Cardiac fibroblast (primary cell): ENCODE measurements at places on chromosomes 7 and 10.

DNA sequence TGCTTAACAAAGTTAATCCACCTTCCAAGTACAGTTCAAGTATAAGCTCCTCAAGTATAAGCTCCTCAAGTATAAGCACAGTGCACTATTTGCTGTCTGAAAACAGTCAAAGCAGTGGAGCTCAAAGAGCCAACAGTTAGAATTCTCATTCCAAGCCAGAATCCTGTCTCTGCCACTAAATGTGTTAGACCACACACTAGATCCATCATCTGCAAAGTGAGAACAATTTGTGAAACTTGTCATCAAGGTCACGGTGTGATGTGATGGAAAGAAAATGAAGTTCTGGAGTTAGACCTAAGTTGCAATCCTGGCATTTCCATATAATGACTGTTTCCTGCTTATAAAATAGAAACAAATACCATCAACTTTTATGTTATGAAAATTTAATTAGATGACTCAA, 602.5 kb downstream of the TNS3 start:
- peak; percentile 14 for DNase-seq

DNA sequence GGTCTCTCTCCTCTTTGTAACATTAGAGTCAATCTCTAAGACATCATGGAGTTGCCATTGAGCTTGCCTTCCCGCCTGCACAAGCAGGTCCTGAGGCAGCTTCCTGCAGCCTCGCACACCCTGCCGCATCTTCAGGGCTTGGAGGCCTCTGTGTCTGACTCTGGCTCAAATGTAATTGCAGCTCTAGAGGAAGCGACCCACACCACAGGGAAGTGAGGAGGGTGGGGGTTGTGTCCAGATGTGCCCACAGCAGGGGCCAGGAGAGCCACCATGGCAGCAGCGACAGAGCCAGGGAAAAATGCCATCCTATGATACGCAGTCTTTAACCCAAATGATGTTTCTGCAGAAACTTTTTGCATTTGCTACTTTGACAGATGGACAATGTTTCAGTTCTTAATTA, 216.0 kb upstream of the ZNF32 start:
- DNase-seq, result no peak

- DNase-seq, result no peak
Measured at GRCh38 chr10:131806646-131807317, 94.0 kb upstream of the PPP2R2D start.

DNA sequence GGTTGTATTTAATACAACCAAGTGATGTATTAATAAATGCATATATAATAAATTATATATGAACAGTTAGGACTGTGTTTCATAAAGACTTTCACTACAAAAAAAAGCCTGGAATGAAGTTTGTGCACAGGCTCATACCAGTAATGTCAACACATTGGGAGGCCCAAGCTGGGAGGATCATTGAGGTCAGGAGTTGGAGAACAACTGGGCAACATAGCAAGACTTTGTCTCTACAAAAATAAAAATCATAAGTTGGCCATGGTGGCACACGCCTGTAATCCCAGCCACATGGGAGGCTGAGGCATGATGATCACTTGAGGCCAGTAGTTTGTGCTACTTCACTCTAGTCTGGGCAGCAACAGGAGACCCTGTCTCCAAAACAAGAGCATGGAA, 15.8 kb upstream of the SVIL start:
- DNase-seq, result no peak

GRCh38 chr10:127834791-127835190, 58.0 kb downstream of the CLRN3 start:
- DNase-seq, result no peak

- no peak for DNase-seq
Measured at GRCh38 chr10:6336016-6336415, 133.3 kb downstream of the PFKFB3 start.

- peak; percentile 20 for DNase-seq
Measured at GRCh38 chr10:44982114-44982460, 3.5 kb upstream of the DEPP1 start.

GRCh38 chr7:25382869-25383268, 154.6 kb upstream of the NPVF start:
- DNase-seq, result no peak

DNA sequence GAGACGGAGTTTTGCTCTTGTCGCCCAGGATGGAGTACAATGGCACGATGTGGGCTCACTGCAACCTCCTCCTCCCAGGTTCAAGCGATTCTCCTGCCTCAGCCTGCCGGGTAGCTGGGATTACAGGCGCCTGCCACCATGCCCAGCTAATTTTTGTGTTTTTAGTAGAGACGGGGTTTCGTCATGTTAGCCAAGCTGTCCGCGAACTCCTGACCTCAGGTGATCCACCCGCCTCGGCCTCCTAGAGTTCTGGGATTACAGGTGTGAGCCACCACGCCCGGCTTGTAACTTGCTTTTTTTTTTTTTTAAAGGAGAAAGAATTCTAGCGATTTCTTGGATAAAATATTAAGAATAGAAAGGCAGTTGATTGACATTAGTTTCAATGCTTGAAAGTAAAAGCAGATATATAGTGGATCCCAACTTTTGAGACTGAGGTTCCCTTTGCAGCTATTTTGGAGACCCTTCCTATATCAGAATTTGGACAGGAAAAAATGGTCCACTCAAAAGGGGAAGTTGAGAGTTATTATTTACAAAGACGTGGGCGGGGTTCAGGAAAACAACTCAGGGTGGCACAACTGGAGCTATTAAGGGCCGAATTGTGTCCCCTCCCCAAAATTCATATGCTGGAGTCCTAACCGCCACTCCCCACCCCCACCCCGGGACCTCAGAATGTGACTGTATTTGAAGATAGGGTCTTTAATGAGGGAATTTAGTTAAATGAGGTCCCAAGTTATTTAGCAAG, 1.3 kb upstream of the ERCC6 start:
- no peak for DNase-seq

- DNase-seq, result no peak
Measured at GRCh38 chr7:50450590-50451032, 461 bp upstream of the FIGNL1 start.

DNA sequence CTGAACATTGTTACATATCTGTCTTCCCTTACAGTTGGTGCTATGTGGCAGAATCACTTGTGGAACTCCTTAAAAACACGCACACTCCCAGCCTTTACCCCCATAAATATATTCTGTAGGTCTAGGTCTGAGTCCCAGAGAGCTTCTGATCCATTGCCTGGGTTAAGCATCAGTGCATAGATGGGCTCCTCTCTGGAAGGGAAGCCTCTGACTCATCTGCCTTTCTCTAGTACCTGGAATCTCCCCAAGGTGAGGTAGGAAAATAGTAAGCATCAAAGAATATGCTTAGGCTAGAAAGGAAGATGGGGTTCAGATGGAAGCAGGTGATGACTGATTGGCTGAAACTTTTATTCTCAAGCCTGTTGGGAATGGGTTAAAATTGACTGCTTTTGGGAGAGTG, 26.1 kb downstream of the PROSER2 start:
- DNase-seq, result no peak

DNA sequence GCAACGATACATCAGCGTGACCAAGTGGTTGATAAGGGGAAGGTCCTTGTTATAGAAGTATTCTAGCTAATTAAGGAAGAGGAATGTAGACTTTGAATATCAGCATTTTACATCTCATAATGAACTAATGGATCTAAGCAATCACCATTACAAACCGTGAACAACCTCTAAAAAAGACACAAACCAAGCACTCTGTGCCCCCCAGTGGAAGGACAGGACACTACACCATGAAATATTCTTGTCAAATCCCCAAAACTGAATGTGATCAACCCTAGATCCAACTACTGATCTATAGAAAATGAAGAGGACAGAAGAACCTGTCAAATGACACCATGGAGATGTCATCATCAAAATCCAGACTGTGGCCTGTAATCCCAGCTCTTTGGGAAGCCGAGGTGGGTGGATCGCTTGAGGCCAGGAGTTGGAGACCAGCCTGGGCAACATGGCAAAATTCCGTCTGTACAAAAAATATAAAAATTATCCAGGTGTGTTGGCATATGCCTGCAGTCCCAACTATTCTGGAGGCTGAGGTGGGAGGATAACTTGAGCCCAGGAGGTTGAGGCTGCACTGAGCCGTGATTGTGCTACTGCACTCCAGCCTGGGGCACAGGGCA, 111.3 kb upstream of the CARD11 start:
- DNase-seq, result peak; percentile 55

DNA sequence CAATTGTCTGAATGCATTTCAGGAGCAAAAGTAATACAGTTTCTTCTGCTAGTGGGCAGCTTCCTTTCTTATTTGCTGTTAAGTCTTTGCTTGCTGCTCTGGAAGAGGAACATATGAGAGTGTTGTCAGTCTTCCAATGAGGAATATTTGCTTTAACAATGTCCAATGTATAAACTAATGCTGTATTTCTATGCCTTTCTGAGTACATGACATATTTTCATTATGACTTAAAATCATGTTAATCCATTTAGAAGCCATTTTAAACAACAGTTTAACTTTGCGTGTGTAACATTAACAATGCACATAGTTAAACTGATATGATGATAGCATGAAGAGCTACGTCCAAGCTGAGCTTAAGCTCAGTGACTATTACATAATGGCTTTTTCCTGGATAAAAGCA, 933.4 kb upstream of the GHITM start:
- no peak for DNase-seq

- DNase-seq, result peak; percentile 79
Measured at GRCh38 chr7:33904681-33905388, 504 bp upstream of the BMPER start.

DNA sequence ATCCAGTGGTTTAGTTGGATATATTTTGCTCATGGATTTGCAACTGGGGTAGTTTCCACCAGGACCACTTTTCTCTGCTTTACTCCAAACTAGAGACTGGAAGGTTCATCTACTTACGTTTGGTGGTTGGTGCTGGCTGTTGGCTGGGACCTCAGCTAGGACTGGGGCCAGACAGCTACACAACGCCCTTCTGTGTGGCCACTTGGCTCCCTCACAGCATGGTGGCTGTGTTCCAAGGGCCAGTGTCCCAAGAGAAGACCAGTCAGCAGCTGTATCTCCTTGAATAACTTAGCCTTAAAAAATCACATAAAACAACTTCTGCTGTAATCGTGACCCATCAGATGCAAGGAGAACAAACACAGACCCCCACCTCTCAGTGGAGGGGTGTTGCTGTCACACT, 4.2 kb upstream of the KCNH2 start:
- DNase-seq, result no peak

- no peak for DNase-seq
Measured at GRCh38 chr10:111835574-111835973, 348.0 kb downstream of the GPAM start.

DNA sequence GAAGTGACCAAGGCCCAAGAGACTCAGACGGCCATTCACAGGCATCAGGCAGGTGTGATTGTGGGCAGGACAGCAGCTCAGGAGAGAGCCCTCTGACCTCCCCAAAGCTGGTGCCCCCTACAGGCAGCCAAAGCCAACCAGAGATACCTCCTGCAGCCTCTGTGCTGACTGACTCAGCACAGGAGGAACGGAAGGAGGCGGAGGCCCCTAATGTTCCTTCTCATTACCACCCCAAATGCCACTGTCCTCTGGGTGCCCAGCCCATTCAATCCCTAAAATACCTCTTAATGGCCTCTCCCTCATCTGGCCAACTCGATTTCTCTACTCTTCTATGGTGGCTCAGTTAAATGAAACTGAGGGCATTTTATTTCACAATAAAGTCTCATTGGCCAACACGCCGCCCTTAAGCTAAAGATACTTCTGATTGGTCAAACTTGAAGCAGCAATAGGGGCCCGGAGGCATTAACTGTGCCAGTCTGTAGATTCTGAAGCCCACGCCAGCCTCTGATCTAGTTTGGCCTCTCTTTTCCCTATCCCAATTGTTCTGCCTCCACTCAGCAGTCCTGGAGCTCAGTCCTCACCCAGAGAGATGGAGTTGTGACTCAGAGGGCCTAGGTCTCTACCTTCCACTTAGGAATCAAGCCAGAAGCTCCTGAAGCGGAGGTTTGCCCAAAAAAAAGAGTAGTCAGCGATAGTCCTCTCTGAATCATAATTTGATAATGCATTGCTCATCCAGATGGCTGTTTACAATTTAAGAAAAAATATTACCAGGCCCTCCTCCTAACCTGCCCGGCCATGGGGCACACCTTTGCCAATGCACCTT, 1.2 kb downstream of the CYREN start:
- DNase-seq, result peak; percentile 25

DNA sequence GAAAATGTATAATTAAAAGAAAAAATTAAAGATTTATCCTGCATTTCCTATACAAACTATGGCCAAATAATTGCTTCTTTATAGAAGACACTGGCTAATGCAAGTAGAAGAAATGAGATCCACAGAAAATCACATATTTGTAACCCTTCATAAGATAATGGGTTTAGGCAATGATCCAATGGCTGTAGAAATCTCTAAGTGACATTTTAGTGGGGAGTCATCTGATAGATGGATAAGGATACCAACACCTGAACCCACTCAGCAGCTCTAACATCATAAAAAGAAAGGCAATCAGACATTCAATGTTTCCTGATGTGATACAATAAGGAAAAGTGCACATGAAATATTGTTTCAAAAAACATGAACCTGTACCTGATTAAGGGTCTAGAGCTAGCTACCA, 297.5 kb downstream of the CXCL12 start:
- DNase-seq, result no peak

GRCh38 chr7:84528756-84529479, 334.3 kb upstream of the SEMA3A start:
- DNase-seq, result no peak

- DNase-seq, result peak; percentile 76
Measured at GRCh38 chr7:55052741-55053427, 34.1 kb downstream of the EGFR start.

DNA sequence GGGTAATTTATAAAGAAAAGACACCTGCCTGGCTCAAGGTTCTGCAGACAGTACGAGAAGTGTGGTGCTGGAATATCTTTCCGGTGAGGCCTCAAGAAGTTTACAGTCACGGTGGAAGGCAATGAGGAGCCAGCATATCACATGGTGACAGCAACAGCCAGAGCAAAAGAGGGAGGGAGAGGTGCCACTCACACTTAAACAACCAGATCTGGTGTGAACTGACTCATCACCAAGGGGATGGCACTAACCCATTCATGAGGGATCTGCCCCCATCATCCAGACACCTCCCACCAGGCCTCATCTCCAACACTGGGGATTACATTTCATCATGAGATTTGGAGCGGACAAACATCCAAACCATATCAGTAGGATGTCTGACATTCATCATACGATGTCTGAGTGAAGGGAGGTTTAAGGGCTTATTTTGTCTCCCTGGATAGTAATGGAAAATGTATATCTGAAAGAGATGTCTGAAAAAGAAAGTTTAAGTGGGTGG, 23.5 kb upstream of the KBTBD2 start:
- DNase-seq, result no peak

DNA sequence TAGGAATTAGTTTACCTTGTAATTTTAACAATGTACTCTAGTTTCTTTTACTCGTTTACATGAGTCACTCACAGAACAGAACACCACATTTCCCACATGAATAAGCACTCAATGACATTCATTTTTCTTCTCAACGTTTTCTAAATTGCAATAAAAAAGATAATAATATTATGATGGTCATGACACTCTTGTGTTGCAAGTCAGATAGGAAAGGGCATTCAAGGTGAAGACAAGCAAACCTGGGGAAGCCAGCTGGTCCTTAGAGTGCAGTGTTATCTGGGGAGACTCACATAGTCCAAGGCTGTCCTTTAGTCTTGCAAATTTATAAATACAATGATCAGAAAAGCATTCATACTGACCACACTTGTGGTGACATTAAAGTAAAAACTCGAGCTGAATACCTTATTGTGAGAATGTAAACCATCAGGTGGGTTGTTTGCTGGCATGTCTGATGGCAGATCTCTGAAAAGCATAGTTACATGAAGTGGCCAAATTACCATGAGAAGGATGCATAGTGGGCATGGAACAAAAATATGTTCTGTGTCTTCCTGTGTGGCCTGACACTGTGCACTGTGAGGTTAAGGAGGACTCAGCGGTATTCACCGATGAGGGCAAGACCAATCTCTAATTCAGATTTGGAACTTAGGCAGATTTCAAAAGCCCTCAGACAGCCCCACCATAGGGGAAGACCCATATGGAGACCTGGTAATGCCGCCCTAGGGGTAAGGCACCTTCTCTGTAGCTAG, 158.9 kb upstream of the ASAH2 start:
- DNase-seq, result no peak
